ENCODE measurements at places on chromosomes 16 and 17.
A peak's percentile ranks its signal among the peaks of the same experiment; 100 is the strongest.

GRCh38 chr16:22326369-22326652, 29.1 kb downstream of the POLR3E start:
- no peak for DNase-seq

DNA sequence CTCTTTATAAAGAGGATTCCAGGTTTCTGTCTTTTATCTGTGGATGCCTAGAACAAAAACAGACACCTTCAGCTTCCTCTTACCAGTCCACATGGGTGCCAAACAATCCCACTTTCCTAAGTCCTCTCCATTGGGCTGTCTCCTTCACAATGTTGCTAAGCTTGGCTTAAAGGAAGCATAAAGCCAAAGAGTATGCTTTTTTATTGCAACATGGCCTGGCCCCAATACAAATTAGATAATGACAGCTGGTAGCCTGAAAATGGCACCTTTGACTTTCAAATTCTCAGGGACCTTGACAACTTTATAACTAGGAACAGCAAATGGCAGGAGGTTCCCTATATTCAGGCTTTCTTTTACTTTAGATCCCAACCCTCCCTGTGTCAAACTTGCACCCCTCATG, 55.8 kb downstream of the SLFN5 start:
- no peak for DNase-seq

GRCh38 chr16:50204453-50205108, 51.5 kb downstream of the TENT4B start:
- no peak for DNase-seq

- DNase-seq = no peak
These were observed 17.5 kb downstream of the NDUFAF8 start for GRCh38 chr17:81256616-81257015.

DNA sequence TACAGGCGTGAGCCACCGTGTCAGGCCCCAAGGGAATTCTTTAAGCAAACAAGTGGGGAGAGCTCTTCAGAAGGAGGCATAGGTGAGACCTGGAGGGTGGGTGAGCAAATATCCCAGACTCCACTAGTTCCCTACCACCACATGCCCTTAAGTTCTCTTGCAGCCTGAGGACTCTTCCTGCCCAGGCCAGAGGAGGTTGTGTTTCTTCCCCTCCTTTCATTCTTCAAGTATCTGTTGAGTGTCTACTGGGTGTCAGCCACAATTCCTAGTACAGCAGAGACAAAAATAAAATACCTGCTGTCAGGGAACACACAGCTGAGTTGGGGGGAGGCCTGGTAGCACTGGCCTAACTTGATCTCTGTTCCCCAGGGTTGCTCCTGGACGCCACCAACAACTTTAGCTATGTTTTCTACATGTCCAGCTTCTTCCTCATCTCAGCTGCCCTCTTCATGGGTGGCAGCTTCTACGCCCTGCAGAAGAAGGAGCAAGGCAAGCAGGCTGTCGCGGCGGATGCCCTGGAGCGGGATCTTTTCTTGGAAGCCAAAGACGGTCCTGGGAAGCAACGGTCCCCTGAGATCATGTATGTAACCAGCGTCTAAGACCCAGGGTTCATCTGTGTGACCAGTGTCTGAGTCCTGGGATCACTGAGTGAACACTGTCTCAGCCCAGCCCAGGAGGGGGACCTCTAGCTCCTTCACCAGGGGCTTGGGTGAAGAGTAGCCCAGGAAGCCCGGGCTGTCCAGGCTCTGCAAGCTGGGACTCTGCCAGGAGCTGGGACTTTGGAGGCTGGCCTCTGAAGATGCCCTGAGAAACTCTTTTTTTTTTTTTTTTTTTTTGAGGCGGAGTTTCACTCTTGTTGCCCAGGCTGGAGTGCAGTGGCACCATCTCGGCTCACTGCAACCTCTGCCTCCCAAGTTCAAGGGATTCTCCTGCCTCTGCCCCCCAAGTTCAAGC, 5.9 kb upstream of the ARMC7 start:
- no peak for DNase-seq

GRCh38 chr17:31663576-31663975, 195.5 kb downstream of the COPRS start:
- DNase-seq = no peak

DNA sequence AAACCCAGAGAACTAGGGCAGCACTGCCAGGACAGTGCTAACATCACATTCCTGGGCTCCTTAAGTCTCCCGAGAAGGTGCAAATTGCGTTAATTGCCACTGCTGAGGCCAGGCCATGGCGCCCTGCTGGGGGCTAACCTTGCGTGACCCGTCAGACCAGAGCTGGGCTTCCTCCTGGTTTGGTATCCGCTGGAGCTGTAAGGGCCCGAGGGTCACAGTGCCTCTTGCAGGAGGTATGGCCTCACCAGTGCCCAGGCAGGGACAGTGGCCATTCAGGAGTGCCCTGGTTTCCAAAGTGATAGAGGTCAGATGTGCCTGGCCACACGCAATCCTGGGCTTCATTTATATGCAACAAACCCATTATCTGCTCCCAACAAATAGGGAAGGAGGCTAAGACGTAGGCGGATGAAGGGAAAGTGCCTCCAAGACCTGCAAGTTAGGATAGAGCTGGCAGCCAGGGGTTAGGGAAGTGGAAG, 17.7 kb upstream of the ADCY9 start:
- DNase-seq = no peak

DNA sequence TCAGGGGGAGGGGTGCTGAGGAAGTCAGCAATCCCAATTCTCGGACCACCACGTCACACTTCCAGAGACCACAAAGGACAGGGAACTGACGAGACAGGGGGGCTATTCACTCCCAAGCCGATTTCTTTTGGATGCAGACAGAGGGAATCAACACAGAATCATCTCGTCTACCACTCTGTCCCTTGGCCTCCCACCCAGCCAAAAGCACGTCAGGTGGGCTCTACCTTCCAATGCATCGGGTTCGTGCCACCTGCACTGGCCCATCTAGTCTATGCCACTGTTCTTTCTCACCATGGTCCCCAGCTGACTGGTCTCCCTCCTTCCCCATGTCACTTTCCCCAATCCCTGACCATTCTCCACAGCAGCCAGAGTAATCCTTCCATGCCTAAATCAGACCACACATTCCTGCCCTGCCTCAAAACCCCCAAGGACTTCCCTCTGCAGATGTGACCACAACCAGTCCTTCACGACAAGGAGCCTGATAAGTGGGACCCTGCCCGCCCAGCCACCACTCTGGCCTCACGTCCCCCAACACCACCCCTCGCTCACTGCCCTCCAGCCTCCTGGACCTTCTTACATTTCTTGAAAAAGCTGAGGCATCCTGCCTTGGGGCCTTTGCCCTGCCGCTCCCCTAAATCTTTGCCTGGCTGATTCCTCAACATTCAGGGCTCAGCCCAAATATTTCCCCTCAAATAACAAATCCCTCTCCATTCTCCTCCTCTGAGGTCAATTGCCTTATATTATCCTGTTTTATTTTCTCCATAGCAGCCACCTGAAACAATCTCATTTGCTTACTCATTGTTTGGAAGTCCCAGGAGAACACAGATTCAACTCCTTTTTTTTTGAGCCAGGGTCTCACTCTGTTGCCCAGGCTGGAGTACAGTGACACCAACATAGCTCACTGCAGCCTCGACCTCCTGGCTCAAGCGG, 70.4 kb downstream of the IL21R start:
- no peak for DNase-seq

GRCh38 chr17:51366866-51367265, 106.5 kb downstream of the UTP18 start:
- DNase-seq = no peak

DNA sequence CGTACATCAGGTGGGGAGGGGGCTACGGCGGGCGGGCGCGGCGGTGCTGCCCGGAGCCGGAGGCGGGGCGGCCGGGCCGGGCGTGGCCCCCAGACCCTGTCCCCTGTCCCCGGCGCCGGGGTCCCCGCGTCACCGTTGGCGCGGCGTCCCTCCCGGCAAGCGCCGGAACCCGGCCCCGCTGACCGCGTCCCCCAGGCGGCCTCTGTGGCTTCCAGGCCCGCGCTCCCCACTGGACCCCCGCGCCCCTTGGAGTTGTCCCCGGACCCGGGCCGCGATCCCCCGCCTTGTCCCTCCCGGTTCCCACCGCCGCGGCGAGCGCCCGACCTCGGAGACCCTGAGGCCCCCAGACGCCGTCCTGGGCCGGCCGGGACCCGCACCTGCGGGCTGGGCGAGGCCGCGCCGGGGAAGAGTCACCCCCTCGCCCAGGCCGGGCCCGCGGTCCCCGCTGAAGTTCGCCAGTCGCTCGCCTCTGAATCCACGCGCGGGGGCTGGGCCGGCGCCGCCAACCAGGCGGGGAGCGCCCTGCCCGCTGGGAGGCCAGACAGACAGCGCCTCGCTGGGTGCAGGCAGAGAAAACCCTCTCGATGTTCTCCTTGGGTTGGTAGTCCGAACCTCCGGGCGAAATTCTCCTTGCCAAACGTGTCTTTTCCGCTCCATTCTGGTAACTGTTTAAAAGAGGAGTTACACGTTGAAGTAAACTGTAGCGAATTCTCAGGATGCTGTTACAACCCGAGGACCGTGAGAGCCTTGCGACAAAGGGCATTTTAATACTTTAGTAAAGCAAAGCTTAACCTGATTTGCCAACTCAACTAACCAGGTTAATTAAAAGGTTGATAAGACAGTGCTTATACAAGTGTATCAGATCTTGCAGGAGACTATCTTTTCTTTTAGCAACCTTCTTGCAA, 761 bp downstream of the GAN start:
- DNase-seq = peak; percentile 32

GRCh38 chr17:80441133-80441578, 26.2 kb downstream of the ENDOV start:
- peak; percentile 11 for DNase-seq

- DNase-seq = no peak
These were observed 975.7 kb upstream of the RBFOX1 start for GRCh38 chr16:6356911-6357310.

DNA sequence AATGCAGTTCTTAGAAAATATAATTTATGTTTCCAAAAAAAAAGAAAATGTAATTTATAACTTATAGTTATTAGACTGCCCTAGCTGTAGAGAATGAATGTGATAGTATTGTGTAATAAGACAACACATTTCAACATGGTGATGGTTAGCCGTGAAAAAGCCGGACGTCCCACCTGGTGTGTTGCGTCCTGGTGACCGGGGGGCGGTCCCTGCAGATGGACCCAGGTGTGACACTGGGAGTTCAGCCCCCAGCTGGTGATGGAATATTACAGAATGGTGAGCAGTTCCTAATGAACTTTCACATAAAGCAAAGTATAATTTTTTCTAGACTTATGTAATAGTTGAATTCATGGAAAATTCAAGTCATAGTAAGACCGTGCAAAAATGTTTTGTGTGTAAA, 132.8 kb downstream of the LAT start:
- no peak for DNase-seq

DNA sequence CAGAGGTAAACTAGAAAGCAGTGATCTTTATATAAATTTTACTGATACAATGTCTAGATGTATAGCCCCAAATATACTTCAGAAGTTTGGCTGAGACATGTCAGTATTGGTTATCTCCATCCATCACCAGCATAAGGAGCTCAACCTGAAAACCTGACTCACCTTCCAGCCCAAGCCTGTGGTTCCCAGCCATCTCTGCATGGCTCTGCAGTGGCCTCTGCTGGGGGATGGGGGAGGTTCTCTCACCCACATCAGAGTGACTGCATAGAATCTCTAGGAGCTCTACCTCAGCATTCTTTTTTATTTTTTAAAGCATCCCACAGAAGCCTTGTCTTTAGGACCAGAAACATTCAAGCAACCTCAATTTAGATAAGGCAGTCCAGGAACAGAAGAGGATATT, 27.3 kb downstream of the USP7 start:
- peak; percentile 72 for DNase-seq

DNA sequence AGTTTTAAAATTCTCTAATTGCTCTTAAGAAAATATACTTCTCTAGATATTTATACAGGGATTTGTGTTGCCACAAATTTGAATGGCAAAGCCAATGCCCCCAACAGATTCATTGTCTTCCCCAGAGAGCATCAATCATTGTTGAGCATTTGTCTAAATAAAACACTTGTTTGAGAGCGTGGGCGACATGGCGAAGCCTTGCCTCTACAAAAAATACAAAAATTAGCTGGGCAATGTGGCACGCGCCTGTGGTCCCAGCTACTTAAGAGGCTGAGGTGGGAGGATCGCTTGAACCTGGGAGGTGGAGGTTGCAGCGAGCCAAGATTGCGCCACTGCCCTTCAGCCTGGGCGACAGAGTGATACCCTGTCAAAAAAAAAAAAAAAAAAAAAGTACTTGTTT, 13.4 kb upstream of the SRSF1 start:
- DNase-seq = no peak

GRCh38 chr16:52597772-52598483, 51.0 kb upstream of the TOX3 start:
- DNase-seq = no peak

DNA sequence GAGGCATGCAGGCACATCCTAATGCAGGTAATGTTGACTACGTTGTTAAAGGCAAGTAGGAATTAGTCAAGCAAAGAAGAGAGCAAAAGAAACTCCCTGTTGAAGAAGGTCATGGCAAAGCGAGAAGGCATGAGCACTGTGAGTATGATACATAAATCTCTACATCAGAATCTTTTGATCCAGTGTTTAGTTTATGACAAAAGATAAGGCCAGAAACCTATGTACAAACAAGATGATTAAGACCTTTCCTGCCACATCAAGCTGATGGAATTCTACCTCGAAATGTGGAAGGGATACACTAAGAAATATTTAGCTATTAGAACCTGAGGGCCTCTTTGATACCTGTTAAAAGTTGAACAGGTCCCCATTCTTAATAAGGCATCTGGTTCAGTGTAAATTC, 20.2 kb downstream of the SYCE1L start:
- no peak for DNase-seq

DNA sequence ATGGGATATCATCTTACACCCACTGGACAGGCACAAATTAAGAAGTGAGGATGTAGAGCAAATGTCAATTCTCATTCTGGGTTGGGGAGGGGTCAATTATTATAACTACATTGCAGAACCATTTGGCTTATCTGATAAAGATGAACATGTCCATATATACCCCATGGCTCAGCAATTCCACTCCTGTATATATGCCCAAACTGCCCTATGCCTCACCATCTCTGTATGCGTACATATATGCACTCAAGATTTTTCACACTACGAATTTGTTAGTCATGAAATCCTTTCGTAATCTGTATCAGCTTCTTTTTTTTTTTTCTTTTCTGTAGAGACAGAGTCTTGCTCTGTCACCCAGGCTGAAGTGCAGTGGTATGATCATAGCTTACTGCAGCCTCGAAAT, 20.8 kb upstream of the CNEP1R1 start:
- no peak for DNase-seq

DNA sequence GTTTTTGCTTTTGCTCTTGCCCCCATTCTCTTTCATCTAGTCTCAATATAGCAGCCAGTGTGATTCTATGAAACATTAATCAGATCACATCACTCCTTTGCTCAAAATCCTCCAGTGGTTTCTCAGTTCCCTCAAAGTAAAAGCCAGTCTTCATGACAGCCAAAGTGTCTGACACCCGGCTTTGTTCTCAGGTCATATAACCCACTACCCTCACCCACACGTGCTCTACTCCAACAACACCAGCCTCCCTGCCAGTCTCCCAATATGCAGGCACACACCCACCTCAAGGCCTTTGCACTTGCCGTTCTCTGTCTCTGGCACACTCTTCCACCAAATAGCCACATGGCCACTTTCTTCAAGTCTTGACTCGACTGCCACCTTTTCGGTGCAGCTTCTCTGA, 4.4 kb downstream of the MTMR4 start:
- no peak for DNase-seq

- DNase-seq = no peak
These were observed 17.6 kb downstream of the RPH3AL start for GRCh38 chr17:334974-335481.

GRCh38 chr16:50796829-50797228, 54.9 kb downstream of the CYLD start:
- no peak for DNase-seq
